HFFc6 (cell line): ENCODE measurements at places on chromosomes 2 and 18.

DNA sequence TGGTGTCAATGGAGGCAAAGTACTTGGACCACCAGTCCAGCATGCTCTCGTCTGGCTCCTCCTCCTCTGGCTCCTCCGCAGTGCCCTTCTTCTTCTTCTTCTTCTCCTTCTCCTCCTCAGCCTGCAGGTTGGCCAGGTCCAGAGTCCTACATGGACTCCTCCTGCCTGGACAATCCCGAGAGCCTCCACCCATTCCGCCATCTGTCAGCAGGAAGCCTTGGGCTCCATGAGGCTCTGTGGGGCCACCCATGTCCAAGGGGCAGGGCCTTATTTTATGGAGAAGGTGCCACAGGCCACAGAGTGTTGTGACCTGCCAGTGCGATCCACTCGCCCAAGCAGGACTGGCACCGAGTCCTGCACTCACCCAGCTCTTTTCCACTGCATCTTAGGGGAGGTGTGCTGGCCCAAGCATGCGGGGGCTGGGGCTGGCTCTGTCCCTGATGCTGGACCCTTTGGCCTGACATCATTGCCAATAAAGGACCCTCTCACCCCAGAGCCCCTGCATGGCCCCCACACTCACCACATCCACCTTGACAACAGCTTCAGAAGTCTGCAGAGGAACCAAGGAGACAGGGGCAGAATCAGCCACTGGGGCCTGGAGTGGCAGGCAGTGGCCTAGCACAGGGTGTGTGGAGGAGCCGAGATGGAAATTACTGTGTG lies 7.2 kb downstream of the OTOF start:
- DNase-seq: no peak

DNA sequence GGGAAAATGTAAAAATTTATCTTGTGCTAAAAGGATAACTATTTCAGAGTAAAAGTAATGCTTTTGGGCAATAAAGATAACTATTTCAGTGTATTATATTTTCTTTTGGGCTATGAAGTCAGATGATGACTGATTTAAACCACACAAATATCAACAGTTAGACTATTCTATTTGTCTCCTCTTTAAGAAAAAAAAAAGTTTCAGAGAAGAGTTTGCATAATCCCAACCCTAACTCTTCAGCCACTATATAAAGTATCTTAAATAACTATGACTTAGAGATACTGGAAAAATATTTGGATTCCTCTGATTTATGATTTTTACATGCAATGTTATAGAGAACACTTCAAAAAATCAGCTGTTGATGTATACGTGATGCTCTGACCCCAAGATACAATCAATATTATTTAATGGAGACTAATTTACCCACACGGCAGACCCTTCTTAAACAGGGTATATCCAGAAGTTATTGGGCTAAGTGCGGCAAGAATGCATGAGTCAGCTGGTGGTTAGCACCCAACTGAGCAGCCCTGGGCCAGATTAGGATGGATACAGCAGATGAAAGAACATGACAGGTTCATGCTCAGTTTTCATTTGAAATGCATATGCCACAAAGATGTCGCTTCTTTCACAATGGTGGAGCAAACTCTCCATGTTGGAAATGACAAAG lies 279.0 kb downstream of the AFF3 start:
- DNase-seq: no peak

- no peak for DNase-seq
Observed at GRCh38 chr2:158923641-158924040, 44.8 kb upstream of the TANC1 start.

- no peak for DNase-seq
Observed at GRCh38 chr2:23692851-23693605, 233.9 kb downstream of the ATAD2B start.

DNA sequence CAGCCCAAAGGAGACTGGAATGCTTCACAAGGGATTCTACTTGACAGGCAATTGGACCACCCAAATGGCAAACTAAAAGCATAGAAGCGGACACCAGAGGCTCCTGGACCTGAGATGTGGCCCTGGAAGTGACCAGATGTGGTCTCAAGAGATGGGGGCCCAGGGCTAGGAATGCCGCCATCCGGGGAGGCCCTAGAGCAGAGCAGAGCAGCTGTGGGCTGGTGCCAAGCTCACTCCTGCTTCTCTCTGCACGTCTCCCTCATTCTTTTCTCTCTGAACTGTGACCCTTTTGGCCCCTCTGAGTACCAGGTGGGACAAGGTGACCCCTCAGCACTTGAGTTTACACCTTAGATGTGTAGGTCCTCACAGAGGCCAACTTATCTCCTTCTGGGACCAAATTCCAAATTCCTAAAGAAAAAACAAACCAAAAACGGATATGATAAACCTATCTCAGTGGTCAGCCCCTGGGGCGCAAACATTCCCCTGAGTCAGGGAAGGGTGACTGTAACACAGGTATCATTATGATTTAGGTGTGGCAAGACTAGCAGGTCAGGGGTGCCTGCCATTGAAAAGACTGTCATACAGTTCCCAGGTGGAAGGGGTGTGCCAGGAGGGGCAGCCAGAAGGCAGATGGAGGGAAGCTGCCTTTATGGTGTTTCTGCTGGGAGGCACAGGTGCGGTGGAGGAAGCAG lies 6.5 kb upstream of the IL1R2 start:
- DNase-seq: no peak

DNA sequence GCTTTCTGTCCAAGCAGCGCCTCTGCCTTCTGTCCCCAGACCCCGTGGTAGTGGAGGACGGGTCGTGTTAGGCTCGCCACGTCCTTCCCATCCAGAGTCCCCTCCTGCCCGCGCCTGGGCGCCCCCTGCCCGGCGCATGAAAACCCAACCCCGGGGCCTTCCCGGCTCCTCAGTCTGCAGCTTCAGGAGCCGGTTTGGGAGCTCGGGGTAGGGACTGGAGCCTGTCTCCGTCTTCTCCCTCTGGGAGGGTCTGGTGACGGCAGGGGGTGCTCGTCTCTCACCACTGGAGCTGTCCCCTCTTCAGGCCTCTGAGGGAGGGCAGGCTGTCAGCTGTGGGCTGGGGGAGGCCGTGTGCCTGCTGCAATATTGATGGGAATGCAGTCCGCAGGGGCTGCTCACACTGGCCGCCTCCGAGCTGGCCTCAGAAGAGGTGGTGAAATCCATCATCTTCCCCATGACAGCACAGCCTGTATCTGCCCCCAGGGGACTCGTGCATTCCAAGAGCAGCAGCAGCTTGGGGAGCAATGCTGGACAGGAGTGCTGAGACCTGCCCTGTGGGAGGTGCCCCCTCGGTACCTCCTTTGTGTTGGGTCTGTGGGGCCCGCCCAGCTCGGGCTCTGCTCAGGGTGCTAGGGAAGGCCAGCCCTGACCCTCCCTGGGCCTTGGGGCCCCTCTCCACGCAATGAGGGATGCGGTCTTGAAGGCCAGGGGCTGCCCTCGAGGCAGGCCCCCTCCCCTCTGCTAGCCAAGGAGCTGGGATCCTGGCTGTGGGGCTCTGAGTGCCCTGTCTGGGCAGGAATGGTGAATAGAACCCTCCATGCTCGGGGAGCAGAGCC lies 17.8 kb upstream of the KLHL30 start:
- DNase-seq: no peak

GRCh38 chr2:126910637-126911036 lies 11.9 kb downstream of the TEX51 start:
- no peak for DNase-seq

DNA sequence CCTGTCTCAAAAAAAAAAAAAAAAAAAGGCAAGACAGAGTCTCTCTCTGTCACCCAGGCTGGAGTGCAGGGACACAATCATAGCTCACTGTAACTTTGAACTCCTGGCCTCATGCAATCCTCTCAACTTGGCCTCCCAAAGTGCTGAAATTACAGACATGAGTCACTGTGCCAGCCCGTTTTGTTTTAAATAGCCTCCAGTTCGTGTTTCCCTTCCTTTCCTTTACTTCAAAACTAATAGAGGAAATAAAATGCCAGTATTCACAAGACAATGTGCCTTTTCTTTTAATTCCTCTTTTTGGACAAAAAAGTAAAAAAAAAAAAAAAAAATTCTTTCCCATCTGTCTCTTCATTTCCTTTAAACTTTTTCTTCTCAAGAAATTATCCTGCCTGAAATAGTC lies 54.5 kb upstream of the ACMSD start:
- DNase-seq: no peak

DNA sequence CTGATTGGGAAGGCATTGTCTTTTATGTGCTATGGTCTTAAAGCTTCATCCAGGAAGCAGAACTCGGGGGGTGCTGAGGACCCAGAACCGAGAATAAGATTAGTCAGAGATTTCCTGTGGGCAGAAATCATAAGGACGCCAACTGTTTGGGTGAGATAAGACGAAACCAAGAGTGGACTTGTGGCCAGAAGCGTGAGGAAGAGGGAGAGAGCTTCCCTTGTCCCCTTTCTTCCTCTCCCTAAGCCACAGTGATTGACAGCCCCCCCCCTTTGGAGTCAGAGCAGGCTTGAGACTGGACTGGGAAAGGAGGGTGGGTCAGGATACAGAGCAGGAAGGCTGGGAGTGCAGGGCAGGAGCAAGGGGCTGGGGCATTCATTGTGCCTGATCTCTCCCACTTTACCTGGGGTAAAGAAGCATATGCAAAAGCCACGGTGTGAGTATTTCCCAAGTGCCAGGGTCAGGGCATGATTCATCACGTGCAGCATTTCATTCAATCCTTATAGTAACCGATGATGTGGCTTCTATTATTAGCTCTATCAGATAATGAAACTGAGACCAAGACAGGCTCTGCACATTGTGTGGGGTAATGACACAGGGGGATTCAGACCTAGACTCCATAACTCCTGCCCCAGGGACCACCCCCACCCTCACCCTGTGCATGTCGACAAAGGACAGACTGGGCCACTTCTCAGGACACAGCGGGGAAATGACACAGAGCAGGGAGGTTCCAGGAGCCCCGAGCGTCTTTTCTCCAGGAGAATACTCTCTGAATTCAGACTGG lies 3.0 kb upstream of the IL1RN start:
- peak; percentile 61 for DNase-seq

DNA sequence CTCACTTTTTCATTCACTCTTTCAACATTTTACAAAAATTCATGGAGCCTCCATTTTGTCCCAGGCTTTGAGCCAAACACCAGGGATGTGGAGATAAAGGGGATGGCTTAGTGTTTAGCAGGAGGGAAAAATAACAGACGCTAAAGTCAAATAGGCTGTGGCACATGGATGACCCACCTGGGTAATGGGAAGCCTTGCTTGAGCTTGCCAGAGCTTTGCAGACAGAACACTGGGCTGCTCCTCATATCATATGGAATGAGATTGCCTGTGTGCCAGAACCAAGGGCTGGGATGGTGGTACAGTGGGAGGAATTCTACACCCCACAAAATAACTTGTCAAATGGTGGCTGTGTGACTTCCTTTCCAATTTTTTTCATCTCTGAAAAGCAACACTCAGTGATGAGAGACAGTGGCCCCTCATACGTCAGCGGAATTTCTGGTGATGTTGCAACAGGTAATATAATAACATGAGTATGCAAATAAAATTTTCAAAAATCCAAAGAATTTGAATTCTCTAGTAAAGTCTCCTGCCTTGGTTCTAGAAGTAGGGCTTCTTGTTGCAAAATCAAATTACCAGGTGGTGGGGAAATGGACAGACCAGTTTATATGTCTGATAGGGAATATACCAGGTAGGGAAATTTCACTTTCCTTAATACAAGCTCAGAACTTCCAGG lies 252.9 kb downstream of the CLIP4 start:
- no peak for DNase-seq
